B cell (primary cell): ENCODE measurements at places on chromosomes 1 and 21.

- DNase-seq = no peak
These were observed 923.8 kb downstream of the TTLL7 start for GRCh38 chr1:83075107-83075506.

DNA sequence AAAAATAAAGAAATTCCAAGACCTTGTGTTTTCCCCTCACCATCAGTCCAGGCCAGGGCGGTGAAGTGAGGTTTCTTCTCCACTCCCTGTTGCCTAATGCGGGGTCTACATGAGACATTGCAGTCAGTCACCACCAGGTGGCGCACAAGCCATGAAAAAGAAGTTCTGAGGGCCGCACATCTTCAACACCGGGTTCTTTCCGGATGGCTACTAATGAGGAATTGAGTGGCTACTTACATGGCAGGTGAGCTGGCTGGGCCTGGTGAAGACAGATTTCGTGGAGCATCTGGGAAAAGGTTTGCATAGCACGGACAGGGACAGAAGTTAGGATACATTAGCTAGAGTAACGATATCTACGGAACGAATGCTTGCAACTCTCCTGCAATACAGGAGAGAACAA lies 15.8 kb upstream of the S100A11 start:
- DNase-seq = peak; percentile 85

GRCh38 chr21:21076491-21076890 lies 78.3 kb downstream of the NCAM2 start:
- no peak for DNase-seq

GRCh38 chr21:43921979-43922945 lies 57.2 kb downstream of the AGPAT3 start:
- peak; percentile 35 for DNase-seq

- no peak for DNase-seq
These were observed 12.7 kb downstream of the MTFR1L start for GRCh38 chr1:25832336-25833037.

DNA sequence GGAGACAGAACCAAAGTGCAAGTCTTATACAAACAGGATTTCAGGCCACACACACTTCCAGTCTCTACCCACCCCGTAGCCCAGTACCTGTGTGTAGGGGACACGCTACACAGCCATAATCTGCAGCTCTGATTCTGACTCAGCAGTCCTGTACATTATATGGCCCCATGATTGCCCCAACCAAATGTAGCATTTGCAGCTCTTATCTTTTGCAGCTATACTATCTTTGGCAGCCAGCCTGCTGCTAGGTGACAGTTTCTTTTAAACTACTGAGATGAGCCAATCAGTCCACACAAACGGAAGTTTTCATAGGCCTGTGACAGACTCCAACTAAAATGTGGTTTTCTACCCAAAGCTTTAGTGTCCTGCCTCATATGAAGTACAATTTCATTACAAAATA lies 259.6 kb upstream of the ST6GALNAC5 start:
- DNase-seq = no peak
